ENCODE measurements at places on chromosomes 2 and 18. TPM values are rescaled to one million over a fixed set of nuclear protein-coding genes. Genes with fewer than 3 reads are reported as not detected.

DNA sequence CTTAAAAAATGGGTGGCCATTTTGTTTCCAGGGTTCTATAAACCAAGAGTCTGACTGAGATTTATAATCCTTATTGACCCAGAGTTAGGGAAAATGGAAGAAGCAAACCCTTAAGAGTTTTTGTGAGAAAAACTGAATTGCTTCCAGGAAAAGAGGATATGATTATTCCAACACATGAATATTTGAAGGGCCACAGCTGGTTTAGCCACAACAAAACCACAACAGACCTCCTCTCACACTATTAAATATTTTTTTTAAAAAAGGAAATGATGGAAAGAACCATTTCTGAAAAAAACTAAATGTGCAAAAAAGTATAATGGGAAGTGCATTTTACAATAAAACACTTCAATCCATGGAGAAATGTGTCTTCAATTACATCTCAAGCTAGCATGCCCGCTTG, 182.7 kb downstream of the ETAA1 start:
- DNase-seq: no peak

DNA sequence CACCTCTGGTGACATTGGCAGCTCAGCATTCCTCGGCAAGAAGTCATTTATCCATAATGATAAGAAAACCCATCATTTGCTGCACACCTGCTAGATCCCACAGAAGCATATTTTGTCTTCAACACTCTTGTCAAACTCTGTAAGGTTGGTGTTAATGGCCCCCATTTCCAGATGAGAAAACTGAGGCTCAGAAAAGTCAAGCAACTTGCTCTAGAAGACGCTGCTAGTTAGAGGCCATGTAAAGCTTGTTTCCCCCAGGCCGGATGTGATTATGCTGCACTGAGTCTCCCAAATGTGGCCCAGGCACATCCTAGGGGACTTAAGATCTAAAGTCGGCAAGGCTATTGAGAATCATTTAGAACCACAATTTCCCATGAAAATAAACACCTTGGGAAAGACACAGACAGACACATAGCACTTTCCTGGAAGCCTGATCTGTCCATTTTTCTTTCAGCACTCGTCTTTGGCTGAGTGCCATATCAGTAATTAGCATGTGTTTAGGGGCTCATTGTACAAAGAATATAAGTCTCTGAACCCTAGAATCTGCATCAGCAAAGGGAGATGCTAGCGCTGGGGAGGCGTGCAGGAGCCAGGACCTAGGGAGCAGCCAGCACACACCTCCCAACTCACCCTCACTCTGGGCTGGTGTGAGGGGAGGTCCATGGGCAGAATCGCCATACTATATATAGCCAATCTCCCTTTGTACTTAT, 39.3 kb downstream of the C1QL2 start:
- DNase-seq: no peak

GRCh38 chr2:189018631-189019030, 44.5 kb downstream of the COL3A1 start:
- DNase-seq: no peak

The C1QL2 gene
- total RNA-seq: not detected

The GULP1 gene
- total RNA-seq: 4.7 TPM

The RUFY4 gene
- total RNA-seq: not detected

Data from heart left ventricle (tissue), 16 donors.